Aorta (tissue), 5 donors: ENCODE measurements at places on chromosomes 13 and 19. TPM values are rescaled to one million over a fixed set of nuclear protein-coding genes. Genes with fewer than 3 reads are reported as not detected.
A peak's percentile ranks its signal among the peaks of the same experiment; 100 is the strongest.

The BRSK1 gene
- total RNA-seq: 14.2 TPM

- no peak for DNase-seq
Observed at GRCh38 chr19:8163759-8164158, 14.4 kb upstream of the FBN3 start.

- no peak for DNase-seq
Observed at GRCh38 chr13:113794764-113795173, 35.7 kb downstream of the TMEM255B start.

DNA sequence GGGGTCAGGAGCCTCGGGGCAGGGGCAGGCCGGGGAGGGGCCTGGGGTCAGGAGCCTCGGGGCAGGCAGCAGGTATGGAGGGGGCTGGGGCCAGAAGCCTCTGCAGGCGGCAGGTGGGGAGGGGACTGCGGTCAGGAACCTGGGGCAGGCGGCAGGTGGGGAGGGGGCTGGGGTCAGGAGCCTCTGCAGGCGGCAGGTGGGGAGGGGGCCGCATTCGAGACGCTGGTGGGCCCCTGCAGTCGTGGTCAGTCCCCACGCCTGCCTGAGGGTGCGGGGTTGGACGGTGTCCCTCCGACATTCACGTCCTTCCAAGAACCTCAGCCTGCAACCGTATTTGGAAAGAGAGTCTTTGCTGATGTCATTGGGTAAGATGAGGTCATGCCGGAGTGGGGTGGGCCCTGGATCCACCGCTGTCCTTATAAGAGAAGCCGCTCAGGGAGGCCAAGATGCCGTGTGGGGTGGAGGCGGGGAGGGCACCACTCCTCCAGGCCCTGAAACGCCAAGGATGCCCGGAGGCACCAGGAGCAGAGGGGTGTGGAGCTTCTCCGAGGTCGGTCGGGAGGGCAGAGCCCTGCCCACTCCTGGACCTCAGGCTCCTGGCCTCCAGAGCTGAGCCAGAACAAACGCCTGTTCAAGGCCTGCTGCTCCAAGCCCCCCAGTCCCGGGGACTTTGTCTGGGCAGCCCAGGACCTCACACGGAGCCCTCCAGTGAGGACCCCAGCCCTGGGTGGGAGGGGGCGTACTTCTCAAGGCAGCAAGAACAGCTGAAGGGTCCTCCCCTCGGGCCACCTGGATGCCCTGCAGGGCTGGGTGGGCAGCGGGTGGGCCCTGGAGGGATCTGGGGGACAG, 30.1 kb downstream of the PIP5K1C start:
- DNase-seq: peak; percentile 92

DNA sequence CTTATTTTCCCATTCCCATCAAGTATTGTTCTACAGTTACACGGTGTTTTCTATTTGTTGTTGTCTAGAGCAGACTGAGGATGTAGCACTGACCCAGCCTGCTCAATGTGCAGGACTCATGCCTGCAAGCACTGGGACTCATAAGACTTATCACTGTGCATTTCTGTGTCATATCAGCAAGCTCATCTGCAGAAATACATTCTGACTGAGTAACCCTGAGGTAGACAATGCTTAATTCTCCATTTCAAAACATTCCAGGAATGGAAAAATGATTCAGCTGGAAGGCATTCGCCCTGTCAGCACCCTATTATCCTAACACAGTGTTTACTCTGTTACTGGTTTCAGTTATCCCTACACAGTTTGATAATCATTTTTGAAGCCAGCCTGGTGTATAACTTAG, 2506.4 kb downstream of the PCDH9 start:
- DNase-seq: no peak
